Anterior cingulate cortex (tissue), 58 donors: ENCODE measurements at places on chromosomes 7 and 10.
A peak's percentile ranks its signal among the peaks of the same experiment; 100 is the strongest.

DNA sequence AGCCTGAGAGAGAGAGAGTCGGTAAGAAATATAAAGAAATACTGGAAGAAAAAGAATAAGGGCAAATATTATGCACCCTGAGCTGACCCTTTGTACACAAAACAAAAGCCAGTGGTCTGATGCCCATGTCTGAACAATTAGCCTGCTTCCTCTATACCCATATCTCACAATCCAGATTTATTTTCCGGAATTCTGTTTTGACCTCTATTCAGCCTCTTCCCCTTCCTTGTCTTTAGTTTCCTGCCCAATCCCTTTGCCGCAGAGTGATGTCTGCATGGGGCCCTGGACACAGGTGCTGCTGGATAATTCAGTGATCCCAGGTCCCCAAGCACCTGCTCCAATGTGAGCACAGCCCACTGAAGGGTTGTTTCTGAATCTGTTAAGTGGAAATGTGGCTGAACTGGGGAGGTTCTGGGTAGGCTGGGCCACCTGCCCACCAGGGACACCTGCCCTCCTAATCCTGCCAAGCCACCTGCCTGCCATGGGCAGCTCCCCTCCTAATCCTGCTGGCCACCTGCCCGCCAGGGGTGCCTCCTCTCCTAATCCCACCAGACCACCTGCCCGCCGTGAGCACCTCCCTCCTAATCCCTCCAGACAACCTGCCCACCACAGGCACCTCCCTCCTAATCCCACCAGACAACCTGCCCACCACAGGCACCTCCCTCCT lies 23.0 kb downstream of the ADGRA1 start:
- DNase-seq = no peak

GRCh38 chr7:128841171-128841690 lies 11.0 kb downstream of the FLNC start:
- no peak for DNase-seq

DNA sequence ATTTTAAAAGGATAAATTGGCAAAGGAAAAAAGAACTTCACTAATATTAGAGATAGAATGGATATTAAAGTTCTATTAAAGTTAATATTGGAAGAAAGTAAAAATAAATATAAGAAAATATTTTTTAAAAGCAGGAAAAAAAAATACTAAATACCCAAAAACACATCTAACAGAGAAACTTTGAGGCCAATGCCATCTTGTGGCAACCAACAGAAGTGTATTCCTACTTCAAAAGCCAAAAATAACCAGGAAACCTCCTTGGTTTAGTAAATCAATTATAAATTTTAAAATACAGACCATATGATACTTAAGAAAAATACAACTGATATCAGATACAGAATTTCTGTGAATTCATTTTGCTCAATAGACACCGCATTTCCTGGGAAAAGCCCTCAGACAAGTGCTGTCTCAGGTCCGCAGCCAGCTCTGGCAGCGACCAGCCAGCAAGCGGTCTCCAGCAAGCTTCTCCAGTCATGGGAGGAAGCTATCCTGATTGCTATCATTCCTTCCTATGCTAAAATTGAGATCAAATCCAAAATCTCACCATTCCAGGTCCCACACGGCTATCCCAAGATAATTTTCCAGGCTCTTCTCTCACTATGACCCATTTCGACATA lies 65.3 kb downstream of the LMBR1 start:
- DNase-seq = no peak

DNA sequence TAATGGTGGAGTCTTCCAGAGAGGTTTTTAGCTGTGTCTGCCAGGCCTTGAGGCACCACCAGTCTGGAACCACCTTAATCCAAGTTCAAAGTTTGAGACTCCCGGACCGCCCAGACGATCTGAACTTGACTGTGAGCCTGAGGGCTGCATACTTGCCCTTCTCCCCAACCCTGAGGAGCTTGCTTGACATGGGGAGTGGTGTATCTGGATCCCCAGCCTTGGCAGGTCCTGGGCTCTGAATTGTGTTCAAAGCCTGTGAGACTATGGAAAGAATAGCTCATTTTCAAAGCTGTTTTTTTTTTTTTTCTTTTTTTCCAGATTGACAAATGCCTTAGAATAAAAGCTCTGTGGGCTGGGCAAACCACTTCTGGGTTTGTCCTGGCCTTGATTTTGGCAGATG lies 22.3 kb upstream of the CAMK1D start:
- no peak for DNase-seq

DNA sequence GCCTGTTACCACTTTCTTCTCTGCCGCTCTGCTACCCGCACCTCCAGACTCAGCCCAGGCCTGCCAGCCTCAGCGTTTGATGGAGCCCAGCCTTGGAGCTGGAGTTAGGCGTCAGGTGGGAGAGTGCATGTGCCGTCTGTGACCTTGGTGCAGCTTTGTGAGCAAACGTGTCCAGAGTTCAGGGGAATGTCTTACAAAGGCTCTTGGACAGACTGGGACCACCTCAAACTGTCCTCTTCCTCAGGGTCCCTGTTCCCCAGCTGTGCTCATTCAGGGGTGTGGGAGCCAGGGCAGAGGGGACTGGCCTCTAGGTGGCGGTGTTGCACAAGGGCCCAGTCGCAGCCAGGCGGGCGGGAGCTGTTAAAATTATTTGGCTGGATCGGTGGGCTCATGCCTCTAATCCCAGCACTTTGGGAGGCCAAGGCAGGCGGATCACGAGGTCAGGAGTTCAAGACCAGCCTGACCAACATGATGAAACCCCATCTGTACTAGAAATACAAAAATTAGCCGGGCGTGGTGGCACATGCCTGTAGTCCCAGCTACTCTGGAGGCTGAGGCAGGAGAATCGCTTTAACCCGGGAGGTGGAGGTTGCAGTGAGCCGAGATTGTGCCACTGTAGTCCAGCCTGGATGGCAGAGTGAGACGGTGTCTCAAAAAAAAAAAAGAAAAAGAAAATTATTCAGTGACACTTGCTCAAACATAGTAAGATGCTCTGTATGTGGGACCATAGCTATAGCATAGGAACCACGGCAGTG lies 89.2 kb downstream of the ADCY1 start:
- DNase-seq = peak; percentile 14

DNA sequence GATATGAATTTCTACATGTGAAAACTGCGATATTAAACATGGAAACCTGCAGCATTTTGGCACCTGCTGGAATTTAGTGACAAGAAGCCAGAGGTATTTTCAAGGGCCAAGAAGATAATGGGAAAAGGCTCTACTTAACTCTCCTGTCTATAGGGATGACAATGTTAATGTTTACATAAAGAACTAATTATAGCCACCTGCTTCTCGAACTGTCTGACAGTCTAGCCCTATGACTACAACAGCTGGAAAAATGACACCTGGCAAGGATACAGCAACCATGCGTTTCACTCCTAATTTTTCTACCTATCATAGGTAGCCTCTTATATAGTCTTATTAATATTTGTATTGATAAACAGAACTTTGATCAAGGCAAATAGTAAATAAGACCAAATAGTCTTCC lies 49.6 kb downstream of the MAGI2 start:
- DNase-seq = no peak

- no peak for DNase-seq
Measured at GRCh38 chr10:100899171-100899570, 13.6 kb upstream of the SLF2 start.
